Activated CD4-positive, CD25-positive, alpha-beta regulatory T cell treated with anti-CD3 and anti-CD28 coated beads, Interleukin-2, amount 50 U/mL, for 24 hours (primary cell): ENCODE measurements at places on chromosomes 16 and 17.
A peak's percentile ranks its signal among the peaks of the same experiment; 100 is the strongest.

- ATAC-seq, result peak; percentile 55
Observed at GRCh38 chr16:56675685-56676210, 6.1 kb downstream of the MT1H start.

DNA sequence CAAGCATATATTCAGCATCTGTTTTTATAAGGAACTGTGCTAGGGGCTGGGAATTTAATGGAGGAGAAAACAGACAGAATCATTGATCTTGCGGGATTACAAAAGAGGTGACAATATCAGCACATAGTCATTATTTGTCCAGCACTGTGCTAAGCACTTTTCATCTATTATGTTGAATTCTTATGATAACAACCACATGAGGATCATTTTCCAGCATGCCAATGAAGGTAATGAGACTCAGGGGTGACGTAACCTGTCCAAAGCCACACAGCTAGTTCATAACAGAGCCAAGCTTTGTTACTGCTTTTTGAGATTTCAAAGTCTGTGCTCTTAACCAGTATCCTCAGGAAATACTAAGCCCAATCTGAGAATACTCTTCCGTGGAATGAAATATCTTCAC, 503.3 kb downstream of the CDH13 start:
- ATAC-seq, result no peak

- no peak for ATAC-seq
Observed at GRCh38 chr16:66928702-66929388, 3.5 kb upstream of the RRAD start.

- no peak for ATAC-seq
Observed at GRCh38 chr17:4365628-4366326, 698 bp downstream of the UBE2G1 start.

GRCh38 chr17:46001390-46002310, 2.6 kb downstream of the STH start:
- ATAC-seq, result no peak

DNA sequence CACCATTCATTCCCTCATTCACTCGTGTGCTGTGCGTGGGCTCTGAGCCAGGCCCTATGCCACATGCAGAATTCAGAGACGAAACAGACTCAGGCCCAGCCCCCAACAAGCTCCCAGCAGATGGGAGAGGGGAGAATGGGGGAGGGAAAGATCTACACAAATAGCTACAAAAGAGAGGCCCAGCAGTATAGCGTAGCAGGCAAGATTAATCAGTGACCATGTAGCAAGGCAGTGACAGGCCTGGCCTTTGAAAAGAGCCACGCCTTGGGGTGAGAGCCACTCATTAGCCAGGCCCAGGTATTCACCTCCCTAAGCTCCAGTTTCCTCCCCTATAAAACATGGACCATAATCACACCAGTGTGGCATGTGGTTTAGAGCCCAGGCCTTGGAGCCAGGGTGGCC, 16.4 kb upstream of the KRT19 start:
- no peak for ATAC-seq

GRCh38 chr16:76345163-76345661, 68.0 kb downstream of the CNTNAP4 start:
- no peak for ATAC-seq

GRCh38 chr16:67022531-67023214, 6.3 kb upstream of the CBFB start:
- no peak for ATAC-seq

DNA sequence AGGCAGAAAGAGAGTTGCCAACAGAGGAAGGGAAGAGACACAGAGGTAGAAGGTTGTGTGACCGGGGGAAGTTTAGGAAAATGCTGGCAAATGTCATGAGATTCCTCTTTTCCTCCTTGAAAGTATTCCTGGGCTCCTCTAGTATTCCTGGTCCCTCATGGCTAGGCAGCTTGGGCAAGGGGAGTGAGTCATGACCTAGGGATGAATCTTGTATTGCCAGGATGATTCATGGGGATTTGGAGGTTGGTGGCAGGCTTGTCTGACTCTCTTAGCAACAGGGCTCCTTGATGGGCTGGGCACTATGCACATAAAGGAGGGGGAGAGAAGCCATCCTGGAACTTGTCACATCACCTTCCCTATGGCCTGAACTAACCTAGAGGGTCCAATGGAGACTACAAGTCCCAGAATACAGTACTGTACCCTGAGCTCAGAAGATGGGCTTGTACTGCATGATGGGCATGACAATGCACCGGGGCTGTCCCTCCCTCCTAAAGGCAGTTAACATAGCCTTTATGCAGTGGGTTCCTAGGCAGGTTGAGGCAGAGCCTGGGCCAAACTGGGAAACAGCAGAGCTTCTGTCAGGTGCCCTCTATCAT, 2.1 kb upstream of the SEZ6 start:
- no peak for ATAC-seq

GRCh38 chr16:68360956-68361355, 50.1 kb downstream of the PRMT7 start:
- no peak for ATAC-seq

GRCh38 chr16:82631701-82632685, 5.2 kb downstream of the CDH13 start:
- no peak for ATAC-seq

GRCh38 chr17:28755486-28755885, 11.7 kb downstream of the TRAF4 start:
- no peak for ATAC-seq

DNA sequence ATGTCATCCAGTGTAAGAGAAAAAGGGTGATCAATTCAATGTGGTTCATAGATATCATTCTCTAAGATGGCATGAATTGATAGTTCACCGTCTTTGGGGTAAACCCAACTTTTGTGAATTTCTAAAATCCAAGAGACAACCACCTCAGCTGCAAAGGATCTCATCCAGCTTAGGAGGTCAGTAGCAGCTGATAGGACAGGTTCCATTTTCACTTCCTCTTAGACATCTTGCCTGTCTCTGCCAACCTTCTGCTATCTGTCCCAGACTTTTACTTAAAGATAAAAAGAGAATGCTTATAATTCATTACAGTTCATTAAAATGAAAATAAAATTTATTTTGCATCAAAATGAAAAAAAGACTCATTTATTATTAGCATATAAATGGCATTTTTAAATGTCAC, 468.2 kb downstream of the XYLT1 start:
- ATAC-seq, result no peak

DNA sequence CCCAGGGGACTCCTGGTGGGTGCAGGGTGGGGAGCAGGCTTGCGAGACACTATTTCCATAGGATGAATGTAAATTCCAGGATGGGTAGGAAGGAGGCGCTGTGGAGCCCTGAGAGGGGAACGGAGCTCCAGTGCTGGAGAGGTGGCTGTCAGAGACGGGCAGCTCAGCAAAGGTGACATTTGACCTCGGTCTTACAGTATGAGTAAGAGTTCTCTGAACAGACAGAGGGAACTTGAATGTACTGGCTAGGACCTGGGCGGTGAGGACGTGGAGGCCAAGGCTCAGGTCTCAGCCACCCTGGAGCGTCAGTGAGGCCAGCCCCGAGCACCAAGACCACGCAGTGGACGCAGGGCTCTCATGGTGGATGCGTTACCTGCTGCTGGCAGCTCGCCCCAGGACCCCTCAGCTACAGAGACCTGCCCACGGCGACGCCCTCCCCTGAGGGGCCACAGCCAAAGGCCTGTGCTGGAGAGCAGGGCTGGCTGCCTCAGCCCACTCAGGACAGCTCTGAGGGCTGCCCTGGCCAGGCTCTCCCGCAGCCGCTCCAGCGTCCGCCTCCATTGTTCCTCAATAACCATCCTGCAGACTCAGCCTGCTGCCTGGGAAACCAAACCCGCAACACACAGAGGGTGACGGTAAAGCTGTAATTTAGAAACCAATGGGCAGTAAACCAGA, 65.9 kb upstream of the TNRC6C start:
- no peak for ATAC-seq

GRCh38 chr16:59330019-59330670, 596.0 kb upstream of the GOT2 start:
- ATAC-seq, result no peak

- ATAC-seq, result no peak
Observed at GRCh38 chr17:35428229-35428628, 4.1 kb downstream of the SLFN12 start.

- ATAC-seq, result no peak
Observed at GRCh38 chr17:27765353-27765752, 35.0 kb downstream of the NOS2 start.

DNA sequence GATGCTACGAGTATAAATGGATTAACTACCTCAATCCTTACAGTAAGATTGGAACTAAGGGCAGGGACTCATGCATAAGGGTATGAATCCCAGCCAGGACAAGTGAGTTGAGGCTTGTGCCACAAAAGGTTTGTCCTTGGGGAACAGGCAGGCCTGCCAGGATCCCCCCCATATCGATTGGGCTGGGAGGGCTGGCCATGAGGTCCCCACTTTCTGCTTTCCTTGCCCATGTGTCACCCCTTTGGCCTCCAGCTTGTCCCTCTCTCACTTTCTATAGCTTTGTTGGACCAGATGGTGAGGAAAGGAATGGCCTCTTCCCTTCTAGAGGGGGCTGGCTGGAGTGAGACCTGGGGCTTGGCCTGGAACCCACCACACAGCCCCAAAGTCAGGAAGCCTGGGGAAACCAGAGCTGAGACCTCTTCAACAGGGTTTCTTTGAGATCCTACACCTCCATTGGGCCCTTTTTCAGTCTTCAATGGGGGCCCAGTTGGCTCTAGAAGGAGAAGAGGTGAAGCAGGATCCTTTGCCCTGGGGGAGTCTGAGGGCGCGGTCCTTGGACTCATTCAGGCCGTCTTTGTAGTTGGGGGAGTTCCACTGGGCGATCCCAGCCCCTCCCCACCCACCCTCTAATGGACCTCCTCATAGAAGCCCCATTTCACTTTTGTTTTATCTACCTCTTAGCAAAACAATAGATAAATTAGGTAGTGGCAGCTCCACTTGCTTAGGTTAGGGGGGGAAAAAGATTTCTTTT, 57.3 kb downstream of the IGF2BP1 start:
- no peak for ATAC-seq

GRCh38 chr16:31400191-31400590, 7.1 kb downstream of the ITGAD start:
- ATAC-seq, result peak; percentile 30

GRCh38 chr17:35912339-35912912, 18.1 kb downstream of the RDM1 start:
- ATAC-seq, result no peak

DNA sequence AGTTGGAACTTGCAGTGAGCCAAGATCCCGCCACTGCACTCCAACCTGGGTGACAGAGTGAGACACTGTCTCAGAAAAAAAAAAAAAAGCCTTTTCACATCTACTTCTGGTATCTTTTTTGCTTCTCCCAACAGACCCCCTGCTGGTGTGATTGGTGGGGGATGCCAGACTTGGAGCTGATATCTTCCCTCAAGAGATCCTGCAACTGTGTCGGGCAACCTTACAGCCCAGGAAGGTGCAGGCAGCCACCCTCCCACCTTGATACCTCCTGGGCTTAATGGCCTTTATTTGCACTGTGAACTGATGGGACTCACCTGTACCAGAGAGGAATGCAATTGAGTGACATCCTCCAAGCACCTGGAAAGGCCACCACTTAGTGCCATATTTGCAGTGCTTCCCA, 142.3 kb downstream of the RGS9 start:
- no peak for ATAC-seq

DNA sequence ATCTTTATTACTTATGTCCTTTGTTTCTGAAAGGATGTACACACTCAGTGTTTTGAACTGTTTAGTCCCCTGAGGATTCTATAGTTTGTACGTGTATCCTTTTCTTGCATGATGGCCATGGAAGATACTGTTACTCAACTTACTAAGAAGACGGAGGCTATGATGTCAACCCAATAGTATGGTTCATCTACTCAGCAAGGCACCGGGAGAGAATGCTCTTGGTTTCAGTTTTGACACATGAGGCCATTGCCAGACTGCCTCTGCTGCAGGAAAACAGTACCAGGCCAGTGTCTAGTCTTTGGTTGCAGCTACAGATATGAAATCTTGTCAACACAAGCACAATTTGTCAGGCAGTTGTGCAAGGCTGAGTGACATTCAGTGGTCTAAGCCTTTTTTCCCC, 134.5 kb downstream of the MRTFB start:
- ATAC-seq, result no peak

GRCh38 chr17:59485946-59486345, 79.5 kb upstream of the DHX40 start:
- ATAC-seq, result no peak

GRCh38 chr16:19005561-19006445, 22.1 kb downstream of the TMC7 start:
- ATAC-seq, result no peak

- no peak for ATAC-seq
Observed at GRCh38 chr17:17549732-17550366, 41.7 kb downstream of the PEMT start.

DNA sequence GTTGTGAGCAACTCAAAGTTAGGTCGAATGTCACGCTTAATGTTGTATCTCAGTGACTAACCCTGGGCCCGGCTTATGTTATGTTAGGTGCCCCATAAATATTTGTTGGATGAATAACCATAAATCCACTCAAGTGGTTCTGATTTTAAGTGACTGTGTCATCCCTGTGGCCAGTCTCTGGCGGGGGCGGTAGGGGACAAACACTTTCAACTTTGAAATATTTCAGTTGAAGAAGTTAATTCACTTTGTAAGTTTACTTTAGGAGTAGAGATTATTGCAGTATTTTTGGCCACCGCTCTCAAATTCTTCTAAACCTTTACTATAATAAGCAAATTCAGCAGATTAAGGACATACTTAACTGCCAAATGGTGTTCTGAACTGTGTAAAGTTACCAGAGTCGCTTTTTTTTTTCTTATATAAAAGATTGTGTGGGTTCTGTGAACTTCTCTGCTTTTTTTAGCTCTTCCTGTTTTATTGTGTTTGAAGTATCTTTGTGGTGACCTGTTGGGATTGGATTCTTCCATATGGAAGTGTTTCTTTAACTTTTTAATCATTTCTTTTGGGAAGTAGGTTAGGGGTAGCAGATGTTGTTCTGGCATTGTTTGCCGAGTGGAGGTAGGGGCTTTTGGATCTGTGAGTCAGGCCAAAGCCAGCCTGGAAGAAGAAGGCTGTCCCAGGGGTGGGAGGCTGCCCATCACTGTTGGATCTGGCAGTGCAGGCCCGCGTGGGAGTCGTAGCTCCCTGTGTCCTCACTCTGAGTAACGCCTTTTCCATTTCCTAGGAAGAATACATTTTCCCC, 61.4 kb upstream of the TBX2 start:
- ATAC-seq, result no peak

- no peak for ATAC-seq
Observed at GRCh38 chr17:41656249-41657023, 32.1 kb upstream of the KRT17 start.

- ATAC-seq, result no peak
Observed at GRCh38 chr16:81997738-81998137, 13.5 kb downstream of the SDR42E1 start.

- ATAC-seq, result no peak
Observed at GRCh38 chr17:43871946-43872690, 25.1 kb downstream of the CD300LG start.

DNA sequence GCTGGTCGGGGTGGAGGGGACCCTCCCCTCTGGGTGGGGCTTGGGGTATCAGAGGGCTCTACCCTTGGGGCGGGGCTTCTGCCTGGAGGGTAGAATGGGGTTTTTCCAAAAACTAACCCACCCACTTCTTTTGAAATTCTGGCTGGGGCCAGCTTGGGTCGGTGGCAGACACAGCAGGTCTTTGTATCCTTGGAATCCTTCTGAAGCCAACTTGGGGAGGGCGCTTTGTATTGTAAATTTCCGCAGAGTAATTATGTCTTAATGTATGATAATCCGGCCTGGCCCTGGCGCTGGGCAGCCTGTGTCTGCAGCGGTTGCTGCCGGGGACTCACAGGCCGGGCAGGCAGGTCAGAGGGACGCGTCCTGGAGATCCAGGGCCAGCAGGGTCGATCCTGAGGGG, 33.9 kb upstream of the GSE1 start:
- ATAC-seq, result no peak
